T-cell (primary cell): ENCODE measurements at places on chromosomes 7 and 10.

DNA sequence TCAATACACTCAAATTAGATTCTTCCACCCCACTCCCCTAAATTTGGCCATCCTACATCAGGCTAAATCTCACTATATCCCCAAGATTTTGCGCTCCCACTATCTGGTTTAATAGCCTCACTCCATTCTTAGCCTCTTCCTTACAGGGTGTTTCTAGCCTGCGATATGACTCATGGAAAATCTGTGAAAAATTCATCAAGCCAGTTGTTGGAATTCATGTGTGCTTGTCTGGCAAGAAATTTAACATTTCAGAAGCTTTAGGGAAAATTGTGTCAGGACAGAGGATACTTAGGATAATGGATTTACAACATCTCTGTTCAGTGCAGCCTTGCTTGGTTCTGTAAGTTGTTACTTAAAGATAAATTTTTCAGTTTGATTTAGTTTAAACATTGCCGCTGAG, 1249.9 kb upstream of the AUTS2 start:
- no peak for DNase-seq

DNA sequence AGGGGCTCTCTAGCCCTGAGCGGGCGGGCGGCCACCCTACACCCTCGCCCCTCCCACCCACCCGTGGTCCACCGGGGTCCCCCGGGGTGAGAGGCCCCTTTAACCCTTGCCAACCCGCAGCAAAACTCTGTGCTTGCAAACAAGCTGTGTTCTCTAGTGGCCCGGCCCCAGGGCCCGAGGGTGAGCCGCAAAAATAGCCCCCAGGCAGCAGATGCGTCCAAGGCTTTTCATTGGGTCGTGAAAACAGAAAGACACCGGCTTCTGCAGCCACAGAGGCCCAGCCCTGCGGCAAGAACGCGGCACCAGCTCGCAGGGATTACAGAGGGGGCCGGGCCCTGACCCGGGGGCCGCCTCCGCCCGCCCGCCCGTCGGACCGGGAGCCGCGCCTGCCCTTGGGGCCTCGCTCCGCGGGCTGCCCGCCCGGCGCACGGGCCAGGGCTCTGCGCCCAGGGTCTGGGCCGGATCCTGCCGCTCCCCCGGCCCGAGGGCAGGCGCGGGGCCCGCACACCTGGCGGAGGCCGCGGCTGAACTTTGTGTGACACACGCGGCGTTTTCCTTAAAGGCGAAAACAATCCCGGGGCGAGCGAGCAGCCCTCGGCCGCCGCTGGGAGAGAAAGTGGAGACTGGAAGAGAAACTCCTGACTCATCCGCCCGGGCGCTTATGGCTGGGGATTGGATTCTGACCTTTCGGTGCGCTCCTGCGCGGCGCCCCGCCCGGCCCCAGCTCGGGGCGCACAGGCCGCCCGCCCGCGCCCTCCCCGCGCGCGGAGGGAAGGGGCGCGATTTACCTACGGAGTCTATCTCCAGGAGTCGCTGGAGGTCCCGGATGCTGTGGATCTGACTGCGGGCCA, 2.8 kb downstream of the PDGFA start:
- no peak for DNase-seq

- no peak for DNase-seq
Observed at GRCh38 chr10:102783568-102783967, 39.8 kb downstream of the WBP1L start.

DNA sequence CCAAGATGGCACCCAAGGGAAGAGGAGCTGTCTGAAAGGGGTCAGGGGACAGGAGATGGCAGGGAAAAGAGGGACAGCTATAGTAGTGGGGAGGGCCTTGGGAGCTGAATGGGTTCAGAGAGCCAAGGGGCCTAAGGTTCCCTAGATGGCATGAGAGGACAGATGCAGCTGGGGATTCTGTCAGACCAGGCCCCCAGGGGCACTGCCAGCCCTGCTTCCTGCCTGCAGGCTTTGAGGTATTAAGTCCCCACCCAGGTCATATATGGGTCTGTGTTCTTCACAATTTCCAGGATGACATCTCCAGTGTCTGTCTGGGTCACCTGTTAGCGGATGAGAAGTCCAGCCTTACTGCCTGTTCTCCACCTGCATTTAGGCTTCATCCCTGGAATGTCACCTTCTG, 56.7 kb downstream of the NEURL1 start:
- no peak for DNase-seq

DNA sequence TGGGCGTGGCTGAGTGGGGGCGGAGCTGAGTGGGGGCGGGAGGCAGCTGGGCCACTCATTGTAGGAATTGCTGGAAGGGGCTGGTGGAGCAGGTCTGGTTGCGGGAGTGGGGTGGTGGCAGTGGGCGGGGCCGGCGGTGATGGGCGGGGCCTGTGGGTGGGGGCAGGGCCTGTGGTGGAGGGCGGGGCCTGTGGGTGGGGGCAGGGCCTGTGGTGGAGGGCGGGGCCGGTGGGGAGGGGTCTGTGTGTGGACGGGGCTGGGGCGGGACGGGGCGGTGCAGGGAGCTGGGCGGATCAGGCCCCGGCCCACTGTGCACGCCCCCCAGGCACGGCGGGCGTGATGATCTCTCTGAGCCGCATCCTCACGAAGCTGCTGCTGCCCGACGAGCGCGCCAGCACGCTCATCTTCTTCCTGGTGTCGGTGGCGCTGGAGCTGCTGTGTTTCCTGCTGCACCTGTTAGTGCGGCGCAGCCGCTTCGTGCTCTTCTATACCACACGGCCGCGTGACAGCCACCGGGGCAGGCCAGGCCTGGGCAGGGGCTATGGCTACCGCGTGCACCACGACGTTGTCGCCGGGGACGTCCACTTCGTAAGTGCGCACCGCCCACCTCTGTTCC, 14.0 kb downstream of the SLC29A4 start:
- DNase-seq, result peak; percentile 77

DNA sequence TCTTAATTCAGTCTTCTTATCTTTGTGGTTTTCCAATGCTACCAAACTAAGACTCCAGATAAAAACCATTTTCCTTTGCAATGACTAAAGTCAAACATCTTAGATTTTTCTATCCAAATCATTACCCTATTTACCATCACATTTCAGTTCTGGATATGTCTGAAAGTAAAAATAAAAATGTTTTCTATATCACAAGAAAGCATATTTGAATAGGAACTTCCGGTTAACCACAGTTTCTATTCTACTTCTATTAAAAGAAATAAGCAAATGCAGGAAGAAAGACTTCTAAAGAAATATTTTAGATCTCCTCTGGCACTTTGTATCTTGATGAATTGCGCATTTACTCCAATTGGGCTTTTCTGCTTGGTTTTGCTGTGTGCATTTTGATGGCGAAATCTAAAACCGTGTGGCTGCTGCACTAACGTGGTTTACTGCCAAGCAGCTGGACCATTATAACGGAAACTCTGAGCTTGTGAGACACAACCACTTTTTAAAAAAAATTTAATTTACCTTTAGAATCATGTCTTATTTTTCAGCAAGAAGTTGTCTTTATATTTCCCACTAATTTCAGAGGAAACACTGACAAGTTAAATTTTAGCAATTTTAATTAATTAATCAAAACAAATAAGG, 146.1 kb downstream of the VPS50 start:
- no peak for DNase-seq

DNA sequence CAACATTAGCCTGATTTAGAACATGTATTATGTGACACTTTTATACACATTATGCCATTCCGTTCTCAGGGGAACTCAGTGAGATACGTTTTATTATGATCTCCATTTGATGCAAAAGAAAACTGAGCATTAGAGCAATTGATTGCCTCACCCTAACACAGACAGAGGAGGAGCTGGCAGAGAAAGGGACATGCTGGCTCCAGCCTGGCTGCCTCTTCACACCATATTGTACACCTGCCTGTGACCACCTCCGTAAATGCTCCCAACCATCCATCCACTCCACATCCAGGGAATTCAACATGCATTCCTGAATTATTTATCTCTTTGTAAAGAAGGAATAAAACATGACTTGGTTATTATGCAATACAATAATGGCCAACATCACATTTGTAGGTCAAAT, 195.0 kb upstream of the STK17A start:
- no peak for DNase-seq

DNA sequence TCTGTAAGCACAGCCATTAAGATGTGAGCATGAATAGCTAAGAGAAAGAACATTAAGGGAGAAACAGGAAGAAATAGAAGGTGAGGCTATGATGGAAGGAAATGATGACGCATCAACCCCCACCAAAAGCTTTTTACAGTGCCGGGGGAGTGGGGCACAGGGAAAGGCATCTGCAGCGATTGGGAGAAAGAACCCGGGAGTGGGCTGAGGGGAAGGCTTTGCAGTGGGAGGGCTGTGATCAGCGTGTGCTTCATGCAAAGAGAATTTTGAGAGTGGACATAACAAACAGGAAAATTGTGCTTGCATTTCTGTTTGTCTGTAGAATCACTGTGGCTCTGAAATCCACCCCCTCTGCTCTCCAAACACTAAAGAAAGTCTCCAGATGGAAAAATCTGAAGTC, 250.8 kb downstream of the KCNMA1 start:
- DNase-seq, result no peak

GRCh38 chr7:150361807-150362621, 6.6 kb upstream of the REPIN1 start:
- DNase-seq, result no peak

DNA sequence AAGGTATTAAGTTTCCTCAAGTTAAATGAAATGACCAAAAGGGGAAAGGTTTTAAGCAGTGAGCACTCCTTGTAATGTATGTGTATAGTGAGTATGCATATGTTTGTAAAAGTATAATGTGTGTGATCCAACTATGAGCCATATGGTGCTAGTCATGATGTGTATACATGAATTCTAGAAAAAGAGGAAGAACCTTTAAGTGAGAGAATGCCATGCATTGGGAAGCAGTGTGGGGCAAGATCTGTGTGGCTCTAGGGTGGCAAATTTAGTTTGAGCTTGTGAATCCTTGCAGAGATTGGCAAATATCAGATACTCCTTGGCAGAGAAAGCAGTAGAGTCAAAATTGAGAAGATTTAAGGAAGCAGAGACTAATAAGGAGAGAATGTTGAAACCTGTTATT, 435.0 kb downstream of the AUTS2 start:
- DNase-seq, result no peak

GRCh38 chr7:155372782-155373358, 75.2 kb downstream of the INSIG1 start:
- DNase-seq, result no peak

- no peak for DNase-seq
Observed at GRCh38 chr7:24127930-24128329, 156.1 kb upstream of the NPY start.

GRCh38 chr7:8274589-8274988, 12.6 kb upstream of the ICA1 start:
- DNase-seq, result no peak

DNA sequence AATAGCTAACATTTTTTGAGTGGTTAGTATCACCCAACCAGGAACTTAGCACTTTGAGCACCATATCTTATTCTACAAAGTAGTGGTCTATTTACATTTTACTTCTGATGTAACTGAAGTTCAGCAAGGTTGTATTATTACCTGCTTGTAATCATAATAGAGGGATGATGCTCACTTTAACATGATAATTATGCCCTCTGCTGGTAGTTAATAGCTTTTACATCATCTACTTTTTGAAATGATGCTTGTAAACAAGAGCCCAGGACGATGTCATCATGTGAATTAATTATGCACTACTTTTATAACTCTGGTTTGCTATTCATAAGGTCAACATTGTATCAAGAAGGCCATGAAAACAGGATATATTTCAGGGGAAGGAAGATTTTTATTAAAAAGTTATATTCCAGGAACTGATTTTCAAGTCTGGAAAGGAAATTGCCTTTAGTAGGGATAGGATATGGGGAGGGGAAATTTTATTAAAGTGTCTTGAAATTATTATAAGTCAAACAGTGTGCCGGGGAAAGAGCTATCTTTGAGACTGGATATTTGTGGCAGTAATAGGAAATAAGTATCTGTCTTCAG, 80.3 kb upstream of the SCIN start:
- no peak for DNase-seq

GRCh38 chr10:36366843-36367242, 724.7 kb upstream of the FZD8 start:
- no peak for DNase-seq

GRCh38 chr10:43237631-43238446, 29.0 kb downstream of the RASGEF1A start:
- no peak for DNase-seq

GRCh38 chr7:146874722-146875121, 758.1 kb downstream of the CNTNAP2 start:
- DNase-seq, result no peak

DNA sequence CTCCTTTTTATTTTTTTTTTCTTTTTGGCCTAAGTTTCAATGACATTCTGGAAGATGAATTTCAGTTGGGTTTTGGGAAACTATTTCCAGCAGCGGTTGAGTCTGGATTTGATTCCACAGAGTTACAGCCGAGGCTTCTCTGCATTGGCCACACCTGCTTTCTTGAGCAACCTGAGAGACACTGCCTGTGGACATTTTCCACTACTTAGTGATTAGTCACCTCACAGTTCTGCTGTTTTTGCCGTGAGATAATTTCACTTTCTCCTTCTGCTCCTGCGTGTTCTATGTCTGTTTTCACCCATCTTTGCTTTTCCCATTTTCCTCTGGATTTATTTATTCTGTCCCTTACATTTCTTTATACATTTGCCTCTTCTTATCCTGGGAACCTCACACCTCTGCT, 243.0 kb downstream of the BICC1 start:
- DNase-seq, result no peak

DNA sequence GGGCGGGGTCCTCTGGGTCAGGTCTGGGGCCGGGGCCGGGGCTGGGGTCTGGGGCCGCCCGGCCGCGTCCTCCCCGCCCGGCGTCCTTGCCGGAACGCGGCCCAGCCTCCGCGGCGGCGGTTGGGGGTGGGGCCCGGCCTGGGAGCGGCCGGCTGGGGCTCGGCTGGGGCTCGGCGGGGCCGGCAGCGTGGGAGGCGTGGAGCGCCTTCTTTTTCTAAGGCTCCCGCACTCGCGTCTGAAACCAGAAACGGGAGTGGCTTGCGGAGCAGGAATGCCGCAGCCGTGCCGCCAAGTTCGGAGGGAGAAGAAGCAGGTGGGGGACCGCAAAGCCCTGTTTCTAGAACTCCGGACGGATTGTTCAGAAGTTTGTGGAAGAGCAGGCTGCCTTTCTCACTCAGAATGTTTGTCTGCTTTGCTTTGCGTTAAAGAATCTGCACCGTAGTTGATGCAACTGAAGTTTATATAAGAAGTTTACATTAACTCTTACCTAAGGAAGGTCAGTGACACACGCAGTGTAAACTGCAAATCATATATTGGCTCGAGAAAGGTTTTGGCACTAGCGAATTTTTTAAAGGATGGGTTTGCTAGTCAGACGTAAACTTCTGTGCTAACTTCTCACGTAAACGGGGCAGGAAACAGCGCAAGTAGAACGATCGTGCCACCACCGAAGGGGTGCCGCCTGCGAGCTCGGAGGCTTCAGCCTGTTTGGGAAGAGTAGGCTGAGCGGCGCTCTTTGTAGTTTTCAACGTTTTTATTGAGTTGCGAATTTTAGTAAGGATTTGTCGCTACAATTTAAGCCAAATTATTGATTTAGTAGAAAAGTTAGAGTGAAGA, 729 bp downstream of the DNAJB6 start:
- DNase-seq, result peak; percentile 71
